Activated CD4-positive, alpha-beta T cell treated with anti-CD3 and anti-CD28 coated beads, Interleukin-2, amount 50 U/mL, for 4 hours (primary cell): ENCODE measurements at places on chromosomes 3 and 15.

DNA sequence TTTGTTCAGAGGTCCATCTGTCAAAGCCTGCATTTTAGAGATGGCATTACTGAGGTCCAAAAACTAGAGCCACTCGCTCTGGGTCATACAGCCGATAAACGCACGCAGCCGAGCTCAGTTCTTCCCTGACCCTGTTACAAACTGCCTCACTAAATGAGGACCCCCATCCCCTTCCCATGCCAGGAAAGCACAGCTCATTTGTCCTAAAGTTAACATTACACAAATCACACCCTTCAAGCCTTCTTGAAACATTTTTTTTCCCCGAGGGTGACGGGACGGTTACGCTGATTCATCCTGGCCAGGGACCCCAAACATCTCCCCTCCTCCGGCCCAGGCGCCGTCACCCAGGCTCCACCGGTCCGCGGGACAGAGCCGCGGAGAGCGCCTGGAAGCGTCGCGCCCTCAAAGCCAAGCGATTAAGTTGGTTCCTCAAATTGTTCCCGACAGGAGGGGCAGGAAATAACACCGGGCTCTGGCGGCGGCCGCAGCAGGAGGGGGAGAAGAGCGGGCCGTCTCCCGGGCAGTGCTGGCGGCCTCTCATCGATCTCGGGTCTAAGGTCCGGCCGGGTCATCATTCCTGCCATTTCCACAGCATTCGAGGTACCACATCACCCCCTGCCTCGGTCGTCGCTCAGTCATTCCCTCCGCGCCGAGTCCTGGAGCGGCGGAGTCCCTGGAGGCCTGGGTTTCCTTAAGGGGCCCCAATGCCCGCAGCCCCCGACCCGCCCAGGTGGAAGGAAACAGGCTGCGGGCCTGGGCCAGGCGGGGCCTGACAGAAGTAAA is 619 bp upstream of the CMTM8 start:
- no peak for DNase-seq

- DNase-seq = peak; percentile 54
These were observed 680 bp downstream of the SMARCC1 start for GRCh38 chr3:47780741-47781684.

GRCh38 chr3:8336456-8336855 is 165.2 kb upstream of the LMCD1 start:
- no peak for DNase-seq

GRCh38 chr15:58378241-58379085 is 53.3 kb upstream of the LIPC start:
- no peak for DNase-seq

- DNase-seq = no peak
These were observed 185.8 kb upstream of the TTC14 start for GRCh38 chr3:180416111-180416594.

DNA sequence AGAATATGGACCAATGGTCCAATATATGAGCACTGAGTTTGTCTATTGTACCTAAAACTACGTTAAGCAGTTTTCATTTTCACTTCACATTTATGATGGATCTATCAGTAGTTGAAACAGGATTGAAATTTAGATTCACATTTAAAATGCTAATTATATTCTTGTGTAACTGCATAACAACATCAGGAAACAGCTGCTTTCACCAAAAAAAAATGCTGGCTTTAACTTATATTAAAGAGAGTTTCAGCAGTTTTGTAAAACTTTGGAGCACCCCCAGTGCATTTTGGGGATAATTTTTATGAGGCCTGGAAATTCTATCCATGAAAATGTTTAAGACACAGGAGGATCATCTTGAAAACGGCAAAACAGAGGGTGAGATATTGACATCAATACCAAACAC is 142.8 kb upstream of the ROBO2 start:
- no peak for DNase-seq

DNA sequence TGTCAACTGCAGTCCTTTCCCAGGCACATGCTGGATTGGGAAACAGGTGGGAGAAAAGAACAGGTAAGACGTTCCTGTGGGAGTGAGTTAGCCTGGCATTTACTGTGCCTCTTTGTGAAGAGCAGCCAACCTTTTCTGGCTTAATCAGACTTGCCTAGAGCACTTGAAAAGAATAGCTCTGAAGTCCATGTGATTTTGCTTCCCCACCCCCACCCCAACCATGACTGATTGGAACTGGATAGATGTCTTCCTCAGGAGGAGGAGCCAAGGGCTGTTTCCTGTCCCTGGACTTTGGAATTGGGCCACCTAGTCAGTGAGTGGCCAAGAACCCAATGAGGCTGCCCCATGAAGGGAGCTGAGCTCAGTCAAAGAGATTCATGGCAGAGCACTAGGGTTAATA is 4.7 kb upstream of the TMEM41A start:
- no peak for DNase-seq

DNA sequence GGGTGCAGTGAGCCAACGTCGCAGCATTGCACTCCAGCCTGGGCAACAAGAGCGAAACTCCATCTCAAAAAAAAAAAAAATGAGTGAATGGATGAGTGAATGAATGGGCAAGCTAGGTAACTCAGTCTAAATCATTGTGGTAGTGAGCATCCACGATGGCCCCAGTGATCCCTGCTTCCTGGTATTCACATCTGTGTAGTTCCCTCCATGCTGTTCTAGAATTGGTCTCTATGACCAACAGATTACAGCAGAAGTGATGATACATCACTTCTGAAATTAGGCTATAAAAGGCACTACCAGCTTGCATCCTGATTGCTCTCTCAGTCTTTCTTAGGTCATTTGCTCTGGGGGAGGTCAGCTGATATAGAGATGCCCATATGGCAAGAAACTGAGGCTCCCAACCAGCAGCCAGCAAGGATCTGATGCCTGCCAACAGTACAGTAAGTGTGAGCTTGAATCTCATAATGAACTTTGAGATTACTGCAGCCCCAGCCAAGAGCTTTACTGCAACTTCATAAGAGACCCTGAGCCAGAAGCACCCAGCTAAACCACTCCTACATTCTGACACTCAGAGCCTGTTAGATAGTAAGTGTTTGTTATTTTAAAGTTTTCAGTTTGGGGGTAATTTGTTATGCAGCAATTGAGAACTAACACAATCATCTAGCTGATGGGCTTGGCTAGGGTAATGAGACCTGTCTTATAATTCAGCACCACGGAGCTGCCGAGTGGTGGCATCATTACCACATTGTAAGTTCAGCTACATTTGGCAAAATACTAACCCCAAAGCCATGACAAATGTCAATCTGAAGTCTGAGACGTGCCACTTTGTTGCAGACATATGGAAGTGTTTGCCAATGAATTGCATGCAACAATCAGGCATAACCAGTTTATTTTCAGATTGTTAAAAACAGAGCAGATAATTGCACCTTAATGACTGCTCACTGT is 53.0 kb downstream of the KLHL6 start:
- no peak for DNase-seq

- DNase-seq = no peak
These were observed 405.5 kb downstream of the RAP2B start for GRCh38 chr3:153567556-153567955.

- no peak for DNase-seq
These were observed 4.3 kb downstream of the SLC51A start for GRCh38 chr3:196220587-196220986.

- no peak for DNase-seq
These were observed 220.4 kb upstream of the CFAP20DC start for GRCh38 chr3:59270209-59270608.

DNA sequence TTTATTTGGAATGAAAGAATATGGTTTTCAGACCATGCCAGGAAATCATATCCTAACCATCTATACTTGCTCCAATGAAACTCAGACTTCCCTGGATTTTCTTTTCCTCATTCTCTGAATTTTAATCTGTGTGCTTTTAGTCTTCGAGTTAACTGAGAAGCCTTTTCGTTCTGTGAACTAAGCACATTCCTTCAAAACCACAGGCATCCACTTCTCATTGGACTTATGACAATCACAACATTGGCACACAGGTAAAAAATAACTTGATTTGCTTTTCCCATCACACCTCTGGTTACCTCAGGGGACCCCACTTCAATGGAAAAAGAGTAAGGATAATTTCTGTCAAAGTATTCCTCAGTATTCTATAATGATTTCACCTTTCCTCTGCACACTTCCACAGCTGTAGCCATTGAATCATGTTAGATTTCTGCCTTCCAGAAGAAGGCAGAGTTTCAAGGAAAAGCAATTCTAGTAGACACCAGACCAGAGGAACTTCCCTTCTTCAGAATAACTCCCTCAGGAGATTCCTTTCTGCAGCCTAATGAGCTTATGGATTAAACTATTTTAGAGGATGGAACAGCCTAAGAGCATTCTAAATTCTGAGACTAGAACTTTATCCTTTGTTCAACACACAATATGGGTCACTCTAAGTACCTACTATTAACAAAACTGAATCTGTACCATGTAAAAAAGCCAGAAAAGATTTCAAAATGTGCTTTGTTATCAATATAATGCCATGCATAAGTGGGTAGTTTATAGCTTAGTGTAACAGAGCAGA is 15.9 kb downstream of the COMMD2 start:
- DNase-seq = no peak

DNA sequence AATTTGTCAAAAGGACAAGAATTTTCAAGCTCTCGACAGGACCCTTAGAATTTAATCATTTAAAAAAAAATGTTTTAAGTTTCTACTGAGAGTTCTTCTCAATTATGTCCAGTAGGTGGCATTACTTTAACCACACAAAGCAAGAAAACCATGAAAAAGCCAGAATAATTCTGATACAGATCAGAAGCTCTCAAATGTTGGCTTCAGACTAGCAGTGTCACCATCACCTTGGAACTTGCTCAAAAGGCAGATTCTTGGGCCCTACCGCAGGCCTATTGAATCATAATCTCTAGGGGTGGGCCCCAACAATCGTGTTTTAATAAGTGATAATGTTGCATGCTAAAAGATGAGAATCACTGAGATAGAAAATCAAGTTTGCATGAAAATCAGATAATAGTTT is 99.5 kb upstream of the KCNMB2 start:
- DNase-seq = no peak
